ENCODE measurements at places on chromosomes 12 and 14.

GRCh38 chr12:22573181-22573580 is 28.8 kb upstream of the C2CD5 start:
- no peak for DNase-seq

DNA sequence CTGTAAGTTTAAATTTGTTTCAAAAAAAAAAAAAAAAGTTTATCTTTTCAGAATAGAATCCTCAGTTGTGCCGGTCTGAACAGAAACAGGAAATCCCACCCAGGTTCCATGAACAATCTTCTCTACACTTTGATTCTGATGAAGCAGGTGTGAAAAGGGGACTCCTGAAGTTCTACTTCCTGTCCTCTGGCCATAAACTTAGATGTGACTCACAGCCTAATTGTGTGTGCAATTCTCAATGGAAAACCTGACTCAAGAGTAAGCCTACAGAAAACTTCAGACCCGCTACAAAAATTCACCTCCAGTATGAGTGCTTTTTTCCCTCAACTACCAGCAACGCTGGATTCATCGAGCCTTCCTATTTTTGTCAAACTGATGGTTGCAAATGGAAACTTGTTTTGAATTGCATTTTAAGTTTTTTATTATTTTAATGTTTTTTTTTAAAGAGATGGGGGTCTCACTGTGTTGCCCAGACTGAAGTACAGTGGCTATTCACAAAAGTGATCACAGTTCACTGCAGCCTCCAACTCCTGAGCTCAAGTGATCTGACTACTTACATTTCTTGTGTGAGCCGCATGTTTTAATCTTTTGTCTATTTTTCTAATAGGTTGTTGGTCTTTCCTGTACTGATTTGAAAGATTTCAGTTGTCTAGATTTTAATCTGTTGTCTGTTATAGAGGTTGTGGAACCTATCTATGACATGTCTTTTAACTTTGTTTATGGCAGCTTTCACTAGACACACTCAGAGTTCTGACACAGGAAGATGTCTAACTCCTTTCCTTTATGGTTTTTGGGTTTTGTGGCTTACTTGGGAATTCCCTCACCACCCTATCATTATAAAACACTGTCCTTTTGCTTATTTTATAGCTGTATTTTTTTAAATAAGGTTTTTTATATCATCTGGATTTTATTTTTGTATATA is 37.6 kb downstream of the ATG14 start:
- no peak for DNase-seq

DNA sequence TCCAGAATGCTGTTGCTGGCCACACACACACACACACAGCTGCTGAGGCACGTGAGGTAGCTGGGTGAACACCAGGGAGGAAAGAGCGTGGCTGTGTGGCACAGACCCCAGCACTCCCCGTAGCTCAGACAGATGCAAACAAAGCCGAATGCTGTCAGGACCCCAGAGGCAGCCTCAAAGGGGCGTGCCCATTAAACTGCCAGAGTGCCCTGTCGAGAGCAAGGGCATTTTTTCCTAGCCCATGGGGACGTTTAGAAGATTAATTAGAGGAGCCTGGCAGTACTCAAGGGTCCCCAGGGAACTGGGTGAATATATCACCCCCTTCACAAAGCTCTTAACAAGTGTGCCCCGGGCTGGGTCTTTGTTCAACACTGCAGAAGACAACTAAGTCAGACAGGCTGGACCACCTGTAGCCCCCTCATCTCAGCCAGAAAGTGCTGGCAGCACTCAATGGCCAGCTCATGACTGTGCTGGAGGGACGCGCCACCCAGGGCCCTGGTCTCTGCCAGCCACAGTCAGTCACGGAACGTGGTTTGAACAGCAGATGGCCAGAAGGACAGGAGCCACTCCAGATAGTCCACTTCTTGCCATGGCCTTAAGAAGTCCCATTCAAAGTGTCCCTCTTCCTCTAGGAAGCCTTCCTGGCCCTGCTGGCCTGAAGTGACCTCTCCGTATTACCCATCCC is 37.5 kb downstream of the TTC7B start:
- DNase-seq: peak; percentile 78

- DNase-seq: no peak
Observed at GRCh38 chr12:26704684-26705460, 128.1 kb downstream of the ITPR2 start.

GRCh38 chr12:6909421-6910145 is 4.8 kb upstream of the ENO2 start:
- no peak for DNase-seq

- DNase-seq: no peak
Observed at GRCh38 chr12:110282956-110283817, 2.1 kb downstream of the ATP2A2 start.

DNA sequence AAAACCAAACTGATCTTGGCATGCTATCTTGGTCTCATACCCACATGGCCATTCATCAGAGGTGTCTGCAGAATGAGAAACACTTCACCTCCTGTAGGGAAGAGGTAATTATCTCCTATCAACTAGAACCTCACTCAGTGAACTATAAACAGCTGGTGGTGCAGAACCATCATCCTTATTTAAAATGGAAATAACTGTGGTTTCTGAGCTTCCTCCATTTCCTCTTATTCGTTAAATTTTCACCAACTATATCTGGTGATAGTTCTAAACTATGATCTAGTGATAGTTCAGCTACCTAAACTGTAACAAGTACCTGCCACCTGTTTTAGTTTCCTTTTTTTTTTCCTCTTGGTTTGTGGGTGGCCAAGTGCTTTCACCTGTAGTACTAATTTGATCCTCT is 218.5 kb downstream of the FUT8 start:
- DNase-seq: no peak

GRCh38 chr14:66939409-66939808 is 249.8 kb upstream of the GARIN2 start:
- no peak for DNase-seq

GRCh38 chr12:124938108-124938507 is 23.7 kb upstream of the UBC start:
- no peak for DNase-seq

DNA sequence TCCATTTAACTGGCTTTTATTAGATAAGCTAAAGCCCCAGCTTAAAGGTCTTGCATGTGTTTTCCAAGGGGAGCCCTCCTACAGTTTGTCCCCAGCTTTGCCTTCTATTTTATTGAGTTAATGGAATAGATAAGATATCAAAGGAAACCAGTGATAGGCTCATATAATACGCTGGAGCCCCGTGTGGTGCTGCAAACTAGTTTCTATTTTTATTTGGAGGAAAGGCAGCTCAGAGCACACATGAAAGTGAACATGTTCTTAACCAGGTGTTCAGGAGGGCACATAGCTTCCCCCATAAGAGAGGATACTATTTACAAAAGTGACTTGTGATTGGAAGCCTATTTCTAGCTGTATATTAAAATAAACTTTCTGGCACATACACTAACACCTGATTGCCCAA is 251.7 kb downstream of the PDZRN4 start:
- no peak for DNase-seq

- DNase-seq: no peak
Observed at GRCh38 chr12:7884689-7885088, 12.0 kb upstream of the SLC2A14 start.

DNA sequence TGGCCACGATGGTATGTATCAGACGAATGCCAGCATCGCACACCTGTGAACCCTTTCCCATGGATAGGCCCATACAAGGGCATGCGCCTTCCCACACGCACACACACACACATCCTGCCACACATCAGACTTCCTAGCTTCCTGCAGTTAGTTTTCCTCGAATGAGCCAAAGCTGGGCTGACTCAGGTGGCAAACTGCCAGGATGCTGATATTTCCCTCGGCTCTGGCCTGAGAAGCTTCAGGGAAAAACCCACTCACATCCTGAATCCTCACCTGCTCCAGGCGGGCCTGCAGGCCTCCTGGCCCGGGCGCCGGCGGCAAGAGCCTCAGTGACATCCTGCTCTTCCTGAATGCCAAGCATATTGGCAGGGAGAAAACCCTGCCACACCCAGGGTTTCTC is 22.4 kb downstream of the CALM1 start:
- DNase-seq: no peak

GRCh38 chr14:92783813-92784431 is 10.2 kb upstream of the GOLGA5 start:
- no peak for DNase-seq

- no peak for DNase-seq
Observed at GRCh38 chr14:102540315-102541028, 30.9 kb upstream of the ANKRD9 start.
